ENCODE measurements at places on chromosomes 5 and 9.

DNA sequence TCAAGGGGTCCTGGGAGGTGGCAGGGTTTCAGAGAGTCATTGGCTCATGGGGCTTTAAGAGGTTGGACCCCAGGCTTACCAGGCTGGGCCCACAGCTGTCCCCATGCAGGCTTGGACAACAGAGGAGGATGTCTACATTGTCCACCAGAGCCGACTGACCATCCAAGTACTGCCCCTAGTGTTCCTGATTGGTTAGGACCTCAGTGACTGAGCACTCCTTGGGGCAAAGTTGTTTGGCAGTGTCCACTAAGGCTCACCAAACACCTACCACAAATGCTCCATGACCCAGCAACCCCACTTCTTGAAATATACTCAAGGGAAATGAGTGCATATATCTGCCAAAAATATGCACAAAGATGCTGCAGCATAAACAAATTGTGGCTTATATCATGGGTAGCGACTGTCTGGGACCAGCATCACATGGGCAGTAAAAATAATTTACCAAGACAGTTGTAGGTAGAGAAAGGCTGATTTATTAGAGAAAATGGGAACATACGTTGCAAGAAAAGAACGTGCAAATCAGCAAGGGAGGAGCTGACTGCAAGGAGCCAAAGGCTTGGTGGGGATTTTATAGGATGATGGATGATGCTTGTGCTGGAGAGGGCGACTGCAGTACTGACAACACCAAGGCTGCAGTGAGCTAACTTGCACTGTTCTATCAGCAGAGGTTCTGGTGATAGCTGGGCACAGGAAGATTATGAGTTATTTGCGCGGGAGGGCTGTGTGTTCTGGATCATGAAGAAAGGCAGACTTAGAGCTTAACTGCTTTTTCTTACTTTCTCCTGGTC, 265.2 kb downstream of the GADD45G start:
- no peak for DNase-seq

- no peak for DNase-seq
These were observed 14.5 kb upstream of the DELE1 start for GRCh38 chr5:141909212-141909611.

GRCh38 chr9:97474372-97474925, 27.0 kb upstream of the TMOD1 start:
- DNase-seq = no peak

GRCh38 chr9:35835216-35835632, 6.2 kb downstream of the TMEM8B start:
- no peak for DNase-seq

DNA sequence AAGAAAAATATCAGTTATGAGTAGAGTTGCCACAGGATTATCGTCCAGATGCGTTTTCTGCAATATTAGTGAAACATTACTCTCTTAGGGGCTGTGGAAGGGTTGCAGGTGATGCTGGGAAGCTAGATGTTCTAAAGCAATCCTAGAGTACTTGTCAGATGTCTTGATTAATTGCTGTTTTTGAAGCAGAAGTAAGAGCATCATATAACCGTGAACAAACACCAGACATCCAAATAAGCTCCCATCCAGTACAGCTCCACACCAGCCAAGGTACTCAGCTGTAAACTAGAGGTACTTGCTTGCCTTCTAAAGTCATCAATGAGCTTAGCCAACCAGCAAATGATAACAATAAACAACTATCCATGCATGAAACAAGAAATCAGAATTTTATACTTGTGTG, 131.1 kb downstream of the ST8SIA4 start:
- no peak for DNase-seq

- no peak for DNase-seq
These were observed 358.6 kb downstream of the IRX1 start for GRCh38 chr5:3954199-3954598.

- no peak for DNase-seq
These were observed 4.7 kb downstream of the SEMA4D start for GRCh38 chr9:89493181-89493580.

- no peak for DNase-seq
These were observed 5.6 kb upstream of the PAM start for GRCh38 chr5:102749416-102750030.

GRCh38 chr9:8364026-8364752, 564.6 kb upstream of the DMAC1 start:
- no peak for DNase-seq

DNA sequence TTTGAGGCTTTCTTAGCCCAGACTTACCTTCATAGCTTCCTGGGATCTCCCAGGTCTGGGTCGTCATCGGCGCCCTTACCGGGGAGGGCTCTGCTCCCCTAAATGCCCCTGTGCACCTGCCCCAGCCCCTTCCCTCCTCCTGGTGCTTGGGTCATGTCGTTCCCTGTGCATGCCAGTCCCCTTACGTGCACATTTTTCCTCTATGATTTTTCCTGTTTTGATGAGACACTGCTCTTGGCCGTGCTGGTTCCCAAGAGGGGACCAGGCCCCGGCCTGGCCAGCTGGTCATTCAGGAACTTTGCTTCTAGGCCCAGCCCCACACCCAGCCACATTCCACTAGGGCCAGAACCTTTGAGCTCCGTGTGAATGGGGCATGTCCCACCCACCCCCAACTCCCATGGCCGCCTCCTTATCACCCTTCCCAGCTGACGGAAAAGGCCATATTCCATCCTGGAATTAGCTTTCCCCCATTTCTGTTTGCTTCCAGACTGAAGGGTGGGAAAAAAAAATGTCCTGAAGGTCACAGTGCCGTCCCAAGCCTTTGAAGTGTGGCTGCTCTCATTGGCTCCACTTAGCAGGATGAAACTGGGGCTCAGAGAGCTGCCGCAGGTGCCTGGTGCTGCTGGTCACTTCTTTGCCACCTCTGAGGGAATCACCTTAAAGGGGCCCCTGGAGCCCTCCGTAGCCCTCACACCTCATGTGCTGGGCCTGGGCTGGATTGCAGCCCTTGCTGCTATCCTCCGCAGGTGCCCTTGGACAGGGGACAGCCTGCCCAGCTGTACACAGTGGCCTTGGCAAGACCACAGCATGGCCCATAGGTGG, 25.1 kb downstream of the ERGIC1 start:
- DNase-seq = no peak

- DNase-seq = no peak
These were observed 264.4 kb downstream of the SH3GL2 start for GRCh38 chr9:17843236-17843635.

DNA sequence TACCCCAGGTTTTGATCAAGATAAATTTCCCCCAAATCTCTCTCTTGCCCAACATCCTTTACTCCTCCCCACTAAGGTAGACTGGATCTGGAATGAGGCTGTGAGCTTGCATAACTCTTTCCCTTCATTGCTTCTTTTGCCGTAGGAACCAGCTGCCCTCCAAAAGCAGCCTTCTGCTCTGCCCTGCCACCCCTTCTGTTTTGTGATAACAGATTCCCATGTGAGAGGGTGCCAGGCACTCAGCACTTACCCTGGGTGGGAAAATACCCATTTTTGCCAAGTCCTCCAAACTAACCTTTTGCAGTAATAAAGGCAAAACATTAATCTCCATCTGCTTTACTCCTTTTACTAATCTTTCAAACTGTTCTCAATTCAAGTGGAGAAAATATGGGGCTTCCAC, 182.6 kb downstream of the ASTN2 start:
- no peak for DNase-seq

- no peak for DNase-seq
These were observed 74.4 kb downstream of the ASTN2 start for GRCh38 chr9:117340422-117340821.

DNA sequence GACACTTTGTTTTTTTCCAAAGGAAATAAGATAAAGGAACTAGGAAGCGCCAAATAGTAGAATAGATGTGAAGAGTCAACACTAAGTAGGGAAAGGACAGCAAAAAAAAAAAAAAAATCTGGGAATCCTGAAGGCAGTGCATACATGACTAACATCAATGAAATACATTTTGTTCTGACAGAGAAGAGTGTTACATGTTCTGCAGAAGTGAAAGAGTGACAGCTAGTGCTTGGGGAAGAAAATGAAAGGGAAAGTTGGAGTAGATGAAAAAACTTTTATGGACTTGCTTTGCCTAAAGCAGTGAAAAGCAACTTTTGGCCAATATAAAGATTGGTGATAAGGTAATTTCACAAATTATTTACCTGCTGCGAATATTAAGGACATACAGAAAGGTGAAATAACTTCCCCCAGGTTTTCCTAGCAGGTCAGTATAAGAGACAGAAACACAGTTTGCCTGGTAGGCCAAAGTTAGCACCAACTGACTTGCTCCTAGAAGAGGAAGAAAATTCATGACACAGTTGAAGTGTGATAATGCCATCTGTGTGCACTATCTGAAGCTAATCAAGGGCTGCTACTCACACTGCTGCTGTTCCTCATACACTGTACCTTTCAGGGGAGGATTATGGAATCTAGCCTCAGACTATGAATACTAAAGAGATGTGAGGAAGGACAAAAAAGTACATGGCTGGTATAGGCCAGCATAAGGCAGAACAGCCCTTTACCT, 38.6 kb downstream of the RANBP6 start:
- no peak for DNase-seq

GRCh38 chr5:119347991-119348390, 7.8 kb upstream of the TNFAIP8 start:
- no peak for DNase-seq

- no peak for DNase-seq
These were observed 40.9 kb downstream of the CETN3 start for GRCh38 chr5:90368454-90369246.

- DNase-seq = no peak
These were observed 46.4 kb downstream of the ERMP1 start for GRCh38 chr9:5786370-5787127.

GRCh38 chr5:179805529-179806249, 977 bp downstream of the MGAT4B start:
- DNase-seq = no peak

- no peak for DNase-seq
These were observed 518.7 kb upstream of the MEF2C start for GRCh38 chr5:89401659-89402058.

DNA sequence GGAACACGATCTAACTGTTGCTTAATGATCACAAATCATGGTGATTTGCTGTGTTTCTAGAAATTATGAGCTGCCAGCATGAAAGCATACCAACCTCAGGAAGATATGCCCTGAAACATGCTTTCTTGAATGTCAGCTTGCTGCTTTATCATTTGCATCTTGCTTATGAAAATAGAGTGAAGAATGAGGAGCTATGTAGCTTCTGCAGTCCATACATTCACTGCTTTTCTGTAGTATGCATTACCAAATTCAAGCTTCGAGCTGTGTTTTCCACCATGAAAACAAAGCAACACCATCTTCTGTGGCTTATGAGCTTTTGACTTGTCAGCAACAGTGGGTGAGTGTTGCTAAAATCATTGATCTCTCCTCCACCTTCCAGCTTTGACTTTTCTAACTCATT, 16.5 kb downstream of the F2RL2 start:
- no peak for DNase-seq

GRCh38 chr9:10946676-10947410, 334.0 kb upstream of the PTPRD start:
- no peak for DNase-seq

DNA sequence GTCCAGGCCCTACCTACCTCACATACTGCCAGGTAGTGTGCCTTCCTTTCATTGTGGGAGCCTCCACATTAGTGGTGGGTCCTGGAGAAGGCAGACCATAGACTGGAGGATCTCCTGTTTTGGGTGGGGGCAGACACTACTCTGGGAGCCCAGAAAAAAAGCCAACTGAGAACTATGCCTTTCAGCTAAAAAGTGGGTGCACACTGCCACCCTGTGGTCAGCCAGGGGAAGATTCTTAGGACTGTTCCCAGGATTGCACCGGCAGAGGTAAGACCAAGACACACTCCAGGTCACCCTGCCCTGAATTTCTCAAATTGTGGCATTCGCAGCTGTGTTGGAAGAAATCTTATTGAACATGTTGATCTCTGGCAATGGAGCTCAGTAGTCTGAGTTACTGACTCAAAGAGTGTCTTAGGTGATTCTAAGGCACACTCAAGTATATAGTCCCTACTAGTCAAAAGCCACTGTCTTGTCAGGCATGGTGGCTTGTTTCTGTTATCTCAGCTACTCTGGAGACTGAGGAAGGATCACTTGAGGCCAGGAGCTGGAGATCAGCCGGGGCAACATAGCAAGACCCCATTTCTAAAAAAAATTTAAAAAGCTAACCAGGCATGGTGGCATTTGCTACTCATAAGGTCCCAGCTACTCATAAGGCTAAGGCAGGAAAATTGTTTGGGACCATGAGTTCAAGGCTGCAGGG, 3.6 kb downstream of the SIGMAR1 start:
- DNase-seq = peak; percentile 57

- no peak for DNase-seq
These were observed 89.2 kb downstream of the ANKRD33B start for GRCh38 chr5:10653043-10653442.

- no peak for DNase-seq
These were observed 138.4 kb downstream of the GADD45G start for GRCh38 chr9:89743216-89743572.

DNA sequence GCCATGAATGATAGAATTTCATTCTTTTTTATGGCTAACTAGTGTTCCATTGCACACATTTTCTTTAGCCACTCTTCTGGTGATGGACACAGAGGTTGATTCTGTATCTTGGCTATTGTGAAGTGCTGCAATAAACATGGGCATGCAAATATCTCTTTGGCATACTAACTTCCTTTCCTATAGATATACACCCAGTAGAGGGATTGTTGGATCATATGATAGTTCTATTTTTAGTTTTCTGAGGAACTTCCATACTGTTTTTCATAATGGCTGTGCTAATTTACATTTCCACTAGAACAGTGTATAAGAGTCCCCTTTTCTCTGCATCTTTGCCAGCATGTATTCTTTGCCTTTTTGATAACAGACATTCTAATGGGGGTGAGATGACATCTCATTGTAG, 50.4 kb upstream of the CDK5RAP2 start:
- no peak for DNase-seq

DNA sequence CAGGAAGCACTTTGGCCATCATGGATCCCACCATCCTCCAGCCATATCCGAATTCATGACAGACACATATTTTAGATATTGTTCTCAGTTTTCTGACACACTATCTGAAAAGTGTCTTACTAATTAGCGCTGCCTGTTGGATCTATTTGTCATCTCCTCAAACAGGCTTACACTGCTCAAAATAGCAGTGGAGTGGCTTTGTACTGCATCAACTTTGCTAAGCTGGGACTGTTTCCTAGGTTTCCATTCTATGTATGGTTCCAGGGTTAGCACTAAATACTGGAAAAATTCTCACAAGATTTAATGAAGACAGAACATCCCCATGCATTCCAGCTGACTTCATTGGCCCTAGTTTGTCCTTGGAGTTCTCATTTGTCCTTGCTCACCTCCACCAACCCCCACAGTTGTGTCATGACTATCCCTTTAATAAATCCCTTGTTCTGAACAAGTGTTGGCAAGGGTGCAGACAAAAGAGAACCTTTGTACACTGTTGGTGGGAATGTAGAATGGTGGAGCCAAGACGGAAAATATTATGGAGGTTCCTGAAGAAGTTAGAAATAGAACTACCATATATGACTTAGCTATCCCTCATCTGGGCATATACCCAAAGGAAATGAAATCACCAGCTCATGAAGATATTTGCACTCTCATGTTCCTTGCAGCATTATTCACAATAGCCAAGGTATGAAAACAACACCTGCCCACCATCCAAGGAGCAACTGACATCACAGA, 136.5 kb upstream of the RAI14 start:
- DNase-seq = no peak
